ENCODE measurements at places on chromosomes 4 and X.

DNA sequence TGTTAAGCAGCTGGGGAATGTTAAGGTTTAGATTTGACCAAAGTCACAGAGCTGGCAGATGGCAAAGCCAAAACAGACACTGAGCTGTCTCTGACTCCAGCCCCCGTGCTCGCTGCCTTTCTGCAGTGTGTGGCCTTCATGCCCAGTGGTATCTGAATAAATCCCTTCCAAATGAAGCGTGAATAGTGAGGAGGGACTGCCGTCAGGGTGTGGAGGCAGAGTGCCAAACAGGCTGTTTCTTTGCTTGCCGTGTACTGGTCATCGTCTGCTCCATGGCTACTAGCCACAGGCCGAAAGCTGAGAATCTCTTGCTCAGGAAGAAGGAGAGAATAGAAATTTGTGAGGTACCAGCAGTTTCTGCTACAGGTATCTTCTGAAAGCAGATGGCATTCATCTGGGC lies 19.7 kb downstream of the PRIMPOL start:
- no peak for DNase-seq

- no peak for DNase-seq
These were observed 17.8 kb downstream of the SMARCAD1 start for GRCh38 chr4:94225449-94225848.

DNA sequence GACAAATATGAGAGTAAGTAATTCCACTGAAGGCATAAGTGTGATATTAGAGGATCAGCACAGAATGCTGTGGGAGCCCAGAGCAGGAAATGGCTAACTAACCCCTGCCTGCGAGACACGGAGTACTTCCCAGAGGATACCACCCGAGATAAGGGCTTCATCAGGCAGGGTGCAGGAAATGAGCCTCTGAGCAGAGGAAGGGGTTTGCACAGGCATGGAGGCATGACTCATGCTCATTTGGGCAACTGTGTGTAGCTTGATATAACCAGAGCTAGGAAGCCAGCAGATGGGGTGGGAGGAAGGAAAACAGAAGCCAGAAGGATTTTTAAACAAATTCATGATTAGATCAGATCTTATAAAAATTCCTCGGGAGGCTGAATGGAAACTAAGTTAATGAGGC lies 70.0 kb upstream of the TSPAN5 start:
- no peak for DNase-seq

DNA sequence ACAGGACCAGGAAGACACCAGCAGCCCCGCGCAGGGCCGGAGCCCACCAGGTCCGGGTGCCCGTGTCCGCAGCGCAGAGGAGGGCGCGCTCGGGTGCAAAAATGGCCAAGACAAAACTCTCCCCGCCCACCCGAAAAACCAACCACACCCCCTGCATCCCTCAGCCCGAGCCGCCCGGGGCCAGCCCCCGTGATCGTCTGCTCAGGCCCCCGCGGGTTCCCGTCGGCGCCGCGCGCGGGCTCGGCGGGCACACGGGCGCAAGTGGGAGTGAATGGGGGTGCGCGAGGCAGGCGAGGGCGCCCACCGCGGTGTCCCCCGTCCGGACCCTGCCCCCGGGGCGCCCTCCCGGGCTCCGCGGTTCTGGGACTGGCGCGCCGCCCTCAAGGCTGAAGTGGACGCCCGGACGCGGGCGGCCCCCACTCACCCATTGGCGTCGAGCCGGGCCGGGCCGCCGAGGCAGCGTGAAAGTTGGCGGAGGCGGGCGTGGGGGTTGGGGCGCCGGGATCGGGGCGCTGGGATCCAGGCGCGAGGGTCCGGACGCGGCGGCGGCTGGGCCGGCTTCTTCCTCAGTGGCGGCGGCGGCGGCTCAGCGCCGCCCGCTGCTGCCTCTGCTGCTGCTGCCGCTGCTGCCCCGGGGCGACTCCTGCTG lies 393 bp downstream of the SH3KBP1 start:
- DNase-seq, result no peak

DNA sequence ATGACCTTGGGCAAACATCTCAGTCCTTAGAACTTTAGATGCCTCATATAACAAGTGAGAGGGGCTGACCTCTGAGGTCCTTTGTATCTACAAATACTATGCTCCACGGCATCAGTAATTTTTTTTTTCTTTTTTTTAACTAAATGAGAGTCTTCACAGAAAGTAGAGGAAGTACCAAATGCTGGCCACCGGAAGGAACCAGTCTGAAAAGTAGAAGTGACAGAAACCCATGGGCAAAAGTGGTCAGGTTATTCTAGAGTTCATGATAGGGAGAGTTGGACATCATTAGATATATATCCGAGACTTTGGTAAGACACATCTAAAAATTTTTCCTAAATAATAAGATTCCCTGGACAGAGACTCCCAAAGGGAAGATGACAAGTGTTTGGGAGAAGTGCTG lies 53.7 kb downstream of the COQ2 start:
- DNase-seq, result no peak

GRCh38 chr4:73223258-73223650 lies 35.3 kb downstream of the ANKRD17 start:
- DNase-seq, result no peak

GRCh38 chrX:13418126-13419097 lies 98.6 kb upstream of the ATXN3L start:
- peak; percentile 31 for DNase-seq

GRCh38 chrX:19990151-19990555 lies 708 bp downstream of the BCLAF3 start:
- DNase-seq, result no peak

- no peak for DNase-seq
These were observed 50.6 kb downstream of the PTCHD1 start for GRCh38 chrX:23385242-23385641.

- DNase-seq, result no peak
These were observed 881.6 kb downstream of the PCDH7 start for GRCh38 chr4:31601793-31602192.

DNA sequence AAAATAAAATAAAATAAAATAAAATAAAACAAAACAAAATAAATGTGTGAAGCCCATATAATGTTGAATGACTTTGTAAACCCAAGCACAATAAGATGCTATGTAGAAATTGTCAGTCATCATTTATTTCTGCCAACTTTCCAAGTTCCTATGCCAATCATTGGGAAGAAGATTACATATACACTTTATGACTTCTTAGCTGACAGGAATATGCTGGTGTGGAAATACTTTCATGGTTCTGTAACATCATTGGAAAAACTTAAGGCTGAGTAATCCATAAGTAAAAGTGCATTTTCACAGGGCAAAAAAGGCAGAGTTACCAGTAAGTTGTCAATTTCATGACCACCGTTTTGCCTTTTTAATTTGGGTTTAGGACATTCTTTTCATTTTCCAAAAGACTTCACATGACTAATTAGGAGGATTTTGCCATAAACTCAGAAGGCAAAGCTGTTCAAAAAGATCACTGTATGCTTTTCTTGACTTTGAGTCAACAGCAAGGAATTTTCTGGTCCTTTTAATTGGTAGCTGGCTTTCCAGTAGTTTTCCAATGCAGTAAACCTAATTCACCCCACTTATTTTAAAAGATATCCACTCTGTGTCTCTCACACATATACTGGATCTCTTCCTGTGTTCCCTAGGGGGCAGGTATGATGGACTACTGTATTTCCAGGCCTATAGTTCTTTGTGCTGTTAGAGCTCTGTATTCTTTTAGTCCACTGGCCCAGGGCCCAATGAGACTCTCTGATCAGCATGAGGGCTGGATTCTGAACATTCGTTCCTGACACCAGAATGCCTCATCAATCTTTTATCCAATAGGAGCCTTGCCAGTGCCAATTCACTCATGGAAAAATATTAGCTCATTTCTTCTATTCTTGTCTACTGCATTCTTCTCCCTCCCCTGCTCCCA lies 26.2 kb upstream of the SCRG1 start:
- peak; percentile 95 for DNase-seq

DNA sequence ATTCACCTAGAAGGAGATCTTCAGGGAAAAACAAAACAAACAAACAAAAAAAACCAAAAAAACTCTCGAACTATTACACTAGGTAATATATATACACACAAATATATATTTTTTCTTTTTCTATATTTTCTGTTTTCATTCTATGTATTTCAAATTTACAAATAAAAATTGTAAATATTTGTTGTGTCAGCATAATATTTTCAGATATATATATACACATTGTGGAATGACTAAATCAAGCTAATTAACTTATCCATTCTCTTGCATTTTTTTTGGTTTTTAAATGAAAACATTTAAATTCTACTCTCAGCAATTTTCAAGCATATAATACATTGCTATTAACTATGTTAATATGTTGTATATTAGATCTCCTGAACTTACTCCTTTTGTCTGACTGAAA lies 762.0 kb upstream of the PCDH10 start:
- no peak for DNase-seq

DNA sequence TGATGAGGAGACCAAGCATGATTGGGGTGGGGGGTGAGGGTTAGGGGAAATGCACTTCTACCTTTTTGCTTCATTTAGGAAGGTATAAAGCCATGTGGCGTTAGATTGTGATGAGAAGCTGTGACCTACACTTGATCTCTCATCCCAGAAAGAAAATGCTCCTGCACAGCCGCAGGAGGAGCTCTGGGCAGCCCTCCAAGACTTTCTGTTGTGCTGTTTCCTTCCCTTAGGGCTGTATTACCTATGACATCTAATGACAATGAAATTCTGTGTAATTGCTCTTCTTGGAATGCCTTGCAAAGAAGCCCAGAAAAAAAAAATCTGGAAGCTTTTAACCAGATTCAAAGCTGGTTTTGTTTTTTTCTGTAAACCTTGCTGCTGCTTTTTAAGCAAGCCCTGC lies 13.4 kb downstream of the PRPS2 start:
- DNase-seq, result no peak

GRCh38 chr4:184792334-184792733 lies 33.4 kb downstream of the ACSL1 start:
- DNase-seq, result no peak

- no peak for DNase-seq
These were observed 4.9 kb upstream of the TLR8 start for GRCh38 chrX:12901486-12901885.

- peak; percentile 31 for DNase-seq
These were observed at the start of gene OPHN1 for GRCh38 chrX:68433155-68433980. Gene OPHN1 (minus strand): TSS chrX:68433495. CDS start chrX:68433020, 475 bp downstream.

DNA sequence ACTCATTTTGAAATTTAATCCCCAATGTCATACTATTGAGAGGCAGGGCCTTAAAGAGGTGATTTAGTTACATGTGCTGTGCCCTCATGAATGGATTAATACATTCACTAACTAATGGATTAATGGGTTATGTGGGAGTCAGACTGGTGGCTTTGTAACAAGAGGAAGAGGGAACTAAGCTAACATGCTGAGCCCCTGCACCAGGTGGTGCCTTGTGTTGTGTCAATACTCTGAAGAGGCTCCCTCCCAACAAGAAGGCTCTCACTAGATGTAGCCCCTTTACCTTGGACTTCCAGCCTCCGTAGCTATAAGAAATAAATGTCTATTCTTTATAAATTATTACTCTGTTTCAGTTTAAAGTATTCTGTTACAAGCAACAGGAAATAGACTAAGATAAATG lies 411.9 kb upstream of the EMCN start:
- DNase-seq, result no peak

DNA sequence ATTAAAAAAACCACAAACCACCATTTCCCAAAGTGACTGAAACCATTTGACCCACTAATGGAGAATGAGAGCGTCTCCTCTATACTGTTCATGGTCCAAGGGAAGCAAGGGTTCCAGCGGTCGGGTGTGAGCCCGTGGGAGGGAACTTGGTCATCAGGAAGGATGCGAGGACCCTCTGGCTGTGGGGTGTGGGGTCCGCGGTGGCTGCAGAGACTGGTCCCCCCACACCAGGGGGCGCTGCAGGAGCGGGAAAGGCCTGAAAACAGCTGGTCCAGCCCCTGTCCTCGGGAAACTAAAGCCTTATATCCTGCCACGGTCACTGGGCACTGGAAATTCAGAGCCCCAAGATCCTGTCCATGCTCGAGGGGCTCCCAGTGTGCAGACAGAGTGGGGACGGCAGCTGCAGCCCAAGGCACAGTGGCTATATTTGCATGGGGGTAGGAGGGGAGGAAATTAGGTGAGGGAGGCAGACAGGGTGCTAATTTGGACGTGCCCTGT lies 4.3 kb downstream of the BLOC1S4 start:
- DNase-seq, result no peak

- DNase-seq, result peak; percentile 49
These were observed 42.7 kb downstream of the HPRT1 start for GRCh38 chrX:134502686-134503085.

- DNase-seq, result no peak
These were observed 2062.0 kb downstream of the ARAP2 start for GRCh38 chr4:34182306-34182705.

DNA sequence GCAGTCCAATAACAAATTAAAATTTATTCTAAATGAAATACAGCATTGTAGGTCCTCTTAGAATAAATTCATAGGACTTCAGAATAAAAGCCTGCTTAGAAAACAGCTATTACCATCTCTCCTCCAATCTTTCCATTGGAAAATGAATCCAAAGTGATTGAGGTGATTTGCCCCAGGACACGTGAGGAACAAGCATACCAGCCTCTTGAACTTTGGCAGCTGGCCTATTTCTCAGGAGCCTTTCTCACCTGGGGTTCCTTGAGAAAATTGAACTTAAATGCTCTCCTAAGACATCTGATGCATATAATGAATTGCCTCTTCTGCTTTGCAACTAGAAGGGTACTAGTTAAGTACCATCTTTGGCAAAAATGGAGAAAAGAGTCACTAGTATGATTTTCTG lies 13.5 kb downstream of the ARHGAP24 start:
- no peak for DNase-seq

GRCh38 chrX:154834562-154834961 lies at the start of gene SMIM9:
Gene SMIM9 (minus strand): TSS chrX:154834662. CDS start chrX:154830856, 3,806 bp downstream.
- no peak for DNase-seq

DNA sequence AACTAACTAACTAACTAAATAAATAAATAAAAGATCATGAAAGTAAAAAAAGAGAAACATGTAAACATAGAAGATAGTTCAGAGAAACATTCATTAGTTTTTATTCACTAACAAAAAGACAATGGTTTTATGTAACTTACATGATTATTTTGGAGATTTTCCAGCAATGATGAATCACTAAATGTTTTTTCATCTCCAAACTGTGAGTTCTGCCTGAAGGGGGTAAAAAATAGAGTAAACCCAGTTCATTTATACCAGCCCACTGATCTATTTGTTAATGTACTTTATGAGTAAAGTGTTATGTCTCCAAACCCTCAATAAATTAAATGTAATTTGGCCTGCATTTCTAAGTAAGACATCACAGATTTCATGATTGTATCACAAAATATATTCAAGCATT lies 101.1 kb downstream of the ATP8A1 start:
- DNase-seq, result no peak

GRCh38 chrX:115642895-115643530 lies 82.0 kb downstream of the PLS3 start:
- peak; percentile 21 for DNase-seq

GRCh38 chrX:68018248-68019203 lies 414.8 kb downstream of the OPHN1 start:
- peak; percentile 3 for DNase-seq

GRCh38 chrX:153818571-153819383 lies 11.6 kb downstream of the PDZD4 start:
- no peak for DNase-seq

DNA sequence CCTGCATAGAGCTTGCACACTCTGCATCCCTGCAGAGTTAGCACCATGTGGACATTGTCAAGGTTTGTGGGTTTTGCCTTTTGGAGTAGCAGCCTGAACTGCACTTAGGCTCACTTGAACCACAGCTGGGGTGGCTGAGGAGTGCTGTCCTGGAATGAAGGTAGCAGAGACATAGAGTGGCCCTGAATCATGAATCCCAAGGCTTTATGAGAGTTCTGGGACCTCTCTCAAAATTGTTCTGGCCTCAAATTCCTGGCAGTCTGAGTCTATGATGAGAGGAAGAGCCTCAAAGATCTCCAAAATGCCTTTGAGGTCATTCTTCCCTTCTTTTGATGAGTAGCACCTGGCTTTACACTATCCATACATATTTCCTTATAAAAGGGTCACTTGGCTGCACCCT lies 37.1 kb upstream of the ADH1C start:
- no peak for DNase-seq

GRCh38 chr4:184873054-184873453 lies 47.3 kb upstream of the ACSL1 start:
- no peak for DNase-seq
